Activated CD4-positive, alpha-beta T cell treated with anti-CD3 and anti-CD28 coated beads, Interleukin-2, amount 10 ng/mL, durations not matched to agents 7 days and 5 days (primary cell): ENCODE measurements at places on chromosomes 11 and 22. TPM values are rescaled to one million over a fixed set of nuclear protein-coding genes. Genes with fewer than 3 reads are reported as not detected.

The RIC3 gene
- total RNA-seq, result 20.1 TPM

The SSTR3 gene
- 10.2 TPM for total RNA-seq

The BRMS1 gene
- 47.4 TPM for total RNA-seq

The ADAMTS8 gene
- not detected for total RNA-seq

The TIMM10 gene
- 97.7 TPM for total RNA-seq

- peaks cover 8% of the 10 kb centered on the region for H3K4me1 ChIP-seq
- no peak overlapping the region for H3K27ac ChIP-seq
- H3K27me3 ChIP-seq, result peaks cover 17% of the 10 kb centered on the region
- H3K36me3 ChIP-seq, result no peaks in the 10 kb centered on the region
- no peak overlapping the region for H3K4me3 ChIP-seq
Observed at GRCh38 chr11:114026355-114026754, 33.2 kb upstream of the ZBTB16 start.

GRCh38 chr11:57376095-57377090, 4.6 kb downstream of the PRG3 start:
- H3K36me3 ChIP-seq, result no peaks in the 10 kb centered on the region
- no peak overlapping the region for H3K27ac ChIP-seq
- DNase-seq, result no peak
- H3K4me1 ChIP-seq, result no peaks in the 10 kb centered on the region
- H3K4me3 ChIP-seq, result no peak overlapping the region

- no peak for DNase-seq
- no peaks in the 10 kb centered on the region for H3K4me1 ChIP-seq
- H3K27ac ChIP-seq, result no peak overlapping the region
Observed at GRCh38 chr11:79940974-79941735, 500.3 kb upstream of the TENM4 start.
